ENCODE measurements at places on chromosomes 6 and 20. TPM values are rescaled to one million over a fixed set of nuclear protein-coding genes. Genes with fewer than 3 reads are reported as not detected.

The MYBL2 gene
- 99.5 TPM for total RNA-seq

The NOTCH4 gene
- 4.0 TPM for total RNA-seq

The TXLNB gene
- 1.9 TPM for total RNA-seq

The HLA-A gene
- total RNA-seq = 1,592 TPM

The PRRT1 gene
- total RNA-seq = not detected

- no peak for DNase-seq
- peaks cover 5% of the 10 kb centered on the region for H3K4me1 ChIP-seq
- no peaks in the 10 kb centered on the region for H3K36me3 ChIP-seq
- peak overlapping the region; percentile 24 for H3K27ac ChIP-seq
- H3K4me3 ChIP-seq = no peak overlapping the region
Observed at GRCh38 chr6:87146363-87146762, 9.0 kb upstream of the ZNF292 start.

DNA sequence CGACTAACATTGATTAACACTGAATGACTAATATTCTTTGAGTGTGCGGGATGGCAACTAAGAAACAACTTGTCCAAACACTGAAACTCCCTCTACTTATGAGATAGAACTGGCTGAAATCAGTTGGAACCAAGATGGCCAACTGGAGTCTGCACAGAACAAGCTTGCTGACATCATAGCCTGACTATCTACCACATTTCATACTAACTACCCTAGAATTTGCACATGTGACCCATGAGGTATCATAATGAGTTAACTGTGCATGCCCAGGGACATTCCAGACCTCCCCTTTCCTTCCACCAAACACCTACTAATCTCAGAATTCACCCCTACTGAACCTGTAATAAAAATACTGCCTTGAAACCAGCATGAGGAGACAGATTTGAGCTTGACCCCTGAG, 43.2 kb downstream of the PHIP start:
- DNase-seq = no peak
- no peak overlapping the region for H3K4me3 ChIP-seq
- peaks cover 22% of the 10 kb centered on the region for H3K4me1 ChIP-seq
- peaks cover 76% of the 10 kb centered on the region for H3K36me3 ChIP-seq
- H3K27me3 ChIP-seq = no peaks in the 10 kb centered on the region
- H3K27ac ChIP-seq = peak overlapping the region; percentile 5

DNA sequence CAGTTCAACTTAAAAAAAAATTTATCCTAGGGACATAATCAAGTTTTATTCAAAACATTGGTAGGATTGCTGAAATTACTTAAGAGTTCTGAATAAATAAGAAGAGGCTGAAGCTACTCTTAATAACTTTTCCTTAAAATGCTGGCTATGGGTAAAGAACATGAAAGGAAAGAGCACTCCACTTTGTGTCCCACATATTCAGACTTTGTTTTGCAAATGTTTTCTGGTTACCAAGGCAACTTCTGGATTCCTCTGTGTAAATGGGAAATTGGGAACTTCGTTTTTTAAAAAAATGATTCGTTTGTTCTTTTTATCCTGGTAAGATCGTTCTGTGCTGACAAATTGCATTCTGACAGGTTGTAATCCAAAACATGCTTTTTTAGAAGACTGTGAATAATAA, 115.0 kb downstream of the KIF6 start:
- H3K27ac ChIP-seq = no peak overlapping the region
- H3K4me3 ChIP-seq = no peak overlapping the region
- DNase-seq = no peak

DNA sequence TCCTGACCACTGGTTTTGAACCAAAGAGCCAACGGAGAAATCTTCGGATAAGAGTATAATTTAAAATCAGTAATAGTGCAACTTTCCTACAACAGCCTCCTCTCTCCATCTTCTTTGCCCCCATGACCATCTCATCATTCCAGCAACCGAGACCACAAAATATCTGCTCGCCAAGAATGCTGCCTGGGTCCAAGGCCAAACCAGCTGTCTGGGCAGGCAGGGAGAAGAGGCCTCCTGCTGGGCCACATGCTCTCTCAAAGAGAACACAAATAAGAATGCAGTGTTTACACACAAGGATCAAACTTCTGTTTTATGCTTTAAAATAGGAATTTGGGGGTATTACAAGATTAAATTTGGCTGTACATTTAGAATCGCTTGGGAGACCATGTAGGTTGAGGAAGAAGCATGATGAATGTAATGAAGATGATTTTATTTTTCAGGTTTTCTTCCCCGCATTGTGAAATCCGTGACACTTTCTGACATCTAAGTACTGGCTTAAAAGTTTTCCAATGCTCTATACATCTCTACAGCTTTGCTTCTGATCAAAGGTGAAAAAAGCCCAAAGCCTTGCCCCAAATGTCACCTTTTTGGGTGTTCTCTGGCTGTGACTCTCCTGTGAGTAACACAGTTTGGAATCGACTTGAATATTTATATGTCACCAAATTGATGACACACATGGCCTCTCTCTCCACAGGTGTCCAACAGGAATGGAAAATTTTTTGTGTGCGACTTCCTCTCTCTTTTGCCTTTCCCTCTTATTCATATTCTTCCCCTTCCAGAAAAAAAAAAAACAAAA, 79.4 kb upstream of the PROKR2 start:
- no peak for DNase-seq
- no peaks in the 10 kb centered on the region for H3K4me1 ChIP-seq
- H3K4me3 ChIP-seq = no peak overlapping the region
- H3K36me3 ChIP-seq = no peaks in the 10 kb centered on the region

- H3K36me3 ChIP-seq = peaks cover 64% of the 10 kb centered on the region
- no peak overlapping the region for H3K4me3 ChIP-seq
- no peaks in the 10 kb centered on the region for H3K4me1 ChIP-seq
- DNase-seq = no peak
Observed at GRCh38 chr6:105344881-105345370, 58.0 kb downstream of the PREP start.

- H3K4me3 ChIP-seq = no peak overlapping the region
- no peak for DNase-seq
- peaks cover 33% of the 10 kb centered on the region for H3K36me3 ChIP-seq
- H3K4me1 ChIP-seq = peaks cover 2% of the 10 kb centered on the region
Observed at GRCh38 chr6:57180596-57180995, 8.5 kb downstream of the BAG2 start.

DNA sequence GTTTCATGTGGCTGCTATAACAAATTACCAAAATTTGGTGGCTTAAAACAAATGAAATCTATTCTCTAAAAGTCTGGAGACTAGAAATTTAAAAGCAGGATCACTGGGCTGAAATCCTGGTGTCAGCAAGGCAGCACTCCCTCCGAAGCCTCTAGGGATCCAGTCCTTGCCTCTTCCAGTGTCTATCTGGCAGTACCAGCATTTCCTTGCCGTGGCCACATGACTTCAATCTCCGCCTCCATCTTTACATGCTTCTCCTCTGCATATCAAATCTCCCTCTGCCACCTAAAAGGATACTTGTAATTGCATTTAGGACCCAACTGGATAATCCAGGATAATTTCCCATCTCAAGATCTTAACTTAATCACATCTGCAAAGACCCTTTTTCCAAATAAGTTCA, 30.2 kb downstream of the ARHGAP18 start:
- H3K4me1 ChIP-seq = peaks cover 17% of the 10 kb centered on the region
- no peaks in the 10 kb centered on the region for H3K36me3 ChIP-seq
- no peak for DNase-seq
- H3K27ac ChIP-seq = no peak overlapping the region
- no peak overlapping the region for H3K4me3 ChIP-seq

DNA sequence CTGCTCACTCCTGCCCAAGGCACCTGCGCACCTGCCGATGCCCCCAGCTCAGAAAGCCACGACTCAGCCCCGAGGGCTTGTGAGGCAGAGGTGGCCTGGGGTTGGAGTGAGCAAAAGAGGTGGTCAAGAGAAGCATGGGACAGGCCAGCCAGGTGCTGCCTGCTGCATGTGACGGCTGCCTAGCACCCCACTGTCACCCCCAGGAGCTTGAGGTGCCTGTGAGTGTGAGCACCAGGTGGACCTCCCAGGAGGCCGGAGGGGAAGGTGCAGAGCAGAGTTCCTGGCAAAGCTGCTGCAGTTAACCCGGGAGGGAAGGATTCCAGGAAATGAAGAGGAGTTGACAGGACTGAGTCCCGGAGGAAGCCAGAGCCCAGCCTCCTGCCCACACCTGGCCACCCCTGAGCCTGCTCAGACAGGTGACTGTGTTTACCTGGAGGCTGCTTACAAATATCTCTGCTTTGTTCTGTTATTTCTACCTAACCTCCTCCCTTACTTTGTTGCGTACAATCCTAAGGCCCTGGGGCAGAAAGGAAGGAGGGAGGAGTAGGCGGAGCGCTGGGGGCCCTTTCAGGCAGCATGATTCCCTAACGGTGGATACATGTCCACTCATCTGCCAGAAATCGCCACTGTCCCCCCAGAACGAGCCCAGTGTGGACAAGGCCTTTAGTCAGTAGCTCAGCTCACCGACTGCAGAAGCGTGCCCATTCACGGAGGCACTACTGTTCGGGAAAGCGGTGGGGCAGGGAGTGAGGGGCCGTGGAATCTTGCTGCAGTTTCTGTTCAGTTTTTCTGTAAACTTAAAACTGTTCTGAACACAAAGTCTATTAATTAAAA, 87.5 kb upstream of the MPC1 start:
- no peak for DNase-seq
- no peaks in the 10 kb centered on the region for H3K4me1 ChIP-seq
- peaks cover under 1% of the 10 kb centered on the region for H3K27me3 ChIP-seq
- H3K4me3 ChIP-seq = no peak overlapping the region
- peaks cover 5% of the 10 kb centered on the region for H3K36me3 ChIP-seq

GRCh38 chr6:166588691-166589336, 2.3 kb upstream of the RAMACL start:
- peak; percentile 19 for DNase-seq
- peaks cover 42% of the 10 kb centered on the region for H3K4me1 ChIP-seq
- peak overlapping the region; percentile 76 for H3K4me3 ChIP-seq
- H3K27ac ChIP-seq = peak overlapping the region; percentile 87
- no peaks in the 10 kb centered on the region for H3K36me3 ChIP-seq

GRCh38 chr20:36969478-36970186, 18.1 kb upstream of the SAMHD1 start:
- H3K36me3 ChIP-seq = no peaks in the 10 kb centered on the region
- H3K27ac ChIP-seq = no peak overlapping the region
- H3K4me1 ChIP-seq = peaks cover 8% of the 10 kb centered on the region
- H3K27me3 ChIP-seq = no peaks in the 10 kb centered on the region

- peak overlapping the region; percentile 85 for H3K27ac ChIP-seq
- no peaks in the 10 kb centered on the region for H3K27me3 ChIP-seq
- no peak for DNase-seq
Observed at GRCh38 chr6:136764517-136764993, 27.7 kb downstream of the MAP3K5 start.

All from activated B cell treated with CpG ODN at 0.5 μM for 24 hours (primary cell).